Stimulated activated CD4-positive, alpha-beta T cell treated with anti-CD3 and anti-CD28 coated beads, Interleukin-4, amount 100 ng/mL, for 48 hours (primary cell): ENCODE measurements at places on chromosomes 7 and 10.

- DNase-seq = no peak
Measured at GRCh38 chr7:36393826-36394225, 4.2 kb downstream of the ANLN start.

DNA sequence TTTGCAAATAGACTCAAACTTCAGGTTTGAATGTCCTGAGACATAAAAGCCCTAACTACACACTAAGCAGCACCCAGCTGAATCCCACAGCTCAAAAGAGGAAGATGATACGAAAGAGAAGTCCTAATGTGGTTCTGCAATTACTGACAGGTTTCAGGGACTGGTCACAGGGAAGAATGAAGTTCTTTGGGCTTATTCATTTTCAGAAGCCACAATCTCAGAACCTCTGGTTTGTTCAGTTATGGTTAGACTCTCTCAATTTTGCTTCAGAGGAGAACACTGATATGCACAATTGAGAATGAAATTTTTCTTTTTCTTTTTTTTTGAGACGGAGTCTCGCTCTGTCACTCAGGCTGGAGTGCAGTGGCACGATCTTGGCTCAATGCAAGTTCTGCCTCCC, 94.6 kb upstream of the FAM180A start:
- DNase-seq = no peak

- peak; percentile 10 for DNase-seq
Measured at GRCh38 chr7:98470485-98471240, 69.8 kb upstream of the BAIAP2L1 start.

- no peak for DNase-seq
Measured at GRCh38 chr7:34086064-34086463, 180.7 kb downstream of the BMPER start.

DNA sequence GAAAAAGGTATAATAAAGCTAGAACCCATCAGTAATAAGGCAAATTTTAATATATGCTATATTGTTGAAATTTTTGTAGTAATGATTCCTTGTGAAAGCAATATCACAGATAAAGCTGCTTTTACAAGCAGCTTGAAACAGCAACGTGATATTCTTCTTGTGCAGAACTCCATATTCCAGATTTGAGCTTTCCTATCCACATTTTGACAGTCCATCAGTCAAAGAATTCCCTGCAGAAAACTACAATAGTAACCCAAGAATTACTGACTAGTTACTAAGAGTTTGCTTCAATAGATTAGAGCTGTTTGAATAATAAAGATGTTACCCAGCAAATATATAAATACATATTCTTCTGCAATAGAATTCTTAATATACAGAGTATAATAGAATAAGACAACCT, 291.2 kb downstream of the KCND2 start:
- no peak for DNase-seq

GRCh38 chr7:134988161-134988560, 1.9 kb downstream of the AGBL3 start:
- DNase-seq = no peak

DNA sequence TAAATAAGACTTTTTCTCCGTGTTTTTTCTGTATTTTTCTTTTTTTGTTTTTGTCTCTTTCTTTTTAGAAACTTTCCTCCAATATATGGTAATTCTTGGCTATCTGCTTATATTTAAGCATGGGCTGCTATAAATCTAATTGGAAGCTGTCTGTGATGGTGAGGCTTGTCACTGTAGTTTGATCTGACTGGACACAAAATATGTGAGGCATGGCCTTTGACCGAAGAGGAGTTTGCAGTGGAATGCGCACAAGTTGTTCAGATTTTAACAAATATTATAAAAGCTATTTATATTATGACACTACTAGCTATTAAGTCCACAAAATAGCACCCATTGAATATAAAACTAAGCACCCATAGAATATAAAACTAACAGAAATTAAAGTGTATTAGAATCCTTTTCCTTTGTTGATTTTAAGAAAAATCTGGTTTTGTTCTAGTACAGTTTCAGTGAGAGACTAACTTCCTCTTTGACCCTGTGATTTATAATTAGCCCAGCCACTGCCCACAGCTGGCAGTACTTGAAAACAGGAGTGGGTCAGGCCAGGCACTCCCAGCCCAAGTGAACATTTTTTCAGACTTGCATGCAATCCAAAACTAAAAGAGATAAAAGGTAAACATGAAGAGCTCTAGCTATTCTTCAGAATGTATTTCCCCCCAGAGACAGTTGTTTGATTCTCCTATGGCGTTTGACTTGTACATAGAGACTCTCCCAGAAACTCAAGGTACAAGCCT, 69.9 kb upstream of the FGL2 start:
- DNase-seq = no peak

GRCh38 chr10:92074126-92074887, 150.7 kb downstream of the BTAF1 start:
- no peak for DNase-seq

GRCh38 chr10:110706690-110707098, 62.6 kb downstream of the RBM20 start:
- no peak for DNase-seq

DNA sequence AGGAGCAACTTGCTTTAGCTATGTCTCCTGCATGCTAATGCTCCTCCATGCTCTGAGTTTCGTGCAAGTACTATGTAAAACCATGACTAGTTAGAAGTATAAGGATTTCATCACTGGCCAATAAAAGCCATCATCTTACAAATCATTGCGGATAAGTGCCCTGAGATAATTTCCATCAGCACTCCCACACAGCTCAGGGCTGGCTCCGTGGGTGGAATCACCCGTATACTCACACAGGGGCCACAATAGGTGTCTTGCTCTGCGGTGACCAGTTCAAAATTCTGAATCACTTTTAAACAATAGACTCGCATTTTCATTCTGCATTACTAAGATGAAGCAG, 227.4 kb downstream of the PARD3 start:
- no peak for DNase-seq

GRCh38 chr10:43955002-43955596, 306.4 kb upstream of the ZNF32 start:
- no peak for DNase-seq

GRCh38 chr10:95798096-95798855, 42.3 kb downstream of the ENTPD1 start:
- DNase-seq = no peak

DNA sequence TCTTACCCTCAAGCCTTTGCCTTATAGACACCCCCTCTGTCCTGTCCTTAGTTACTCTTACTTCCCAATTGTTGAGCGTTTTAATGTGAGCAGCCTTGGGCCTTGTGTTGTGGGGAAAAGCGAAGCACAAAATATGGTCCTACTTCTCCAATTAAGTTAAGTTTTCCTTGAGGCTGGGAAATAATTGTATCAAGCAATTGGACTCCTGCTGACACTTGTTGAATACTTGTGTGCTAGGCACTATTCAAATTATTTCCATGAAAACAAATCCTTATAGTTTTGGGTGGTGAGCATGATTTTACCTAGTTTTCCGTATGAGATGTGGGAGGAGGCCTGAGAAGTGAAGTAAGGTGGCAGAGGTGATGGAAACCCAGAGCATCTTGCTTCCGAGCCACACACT, 5.4 kb upstream of the ZNF783 start:
- DNase-seq = no peak

DNA sequence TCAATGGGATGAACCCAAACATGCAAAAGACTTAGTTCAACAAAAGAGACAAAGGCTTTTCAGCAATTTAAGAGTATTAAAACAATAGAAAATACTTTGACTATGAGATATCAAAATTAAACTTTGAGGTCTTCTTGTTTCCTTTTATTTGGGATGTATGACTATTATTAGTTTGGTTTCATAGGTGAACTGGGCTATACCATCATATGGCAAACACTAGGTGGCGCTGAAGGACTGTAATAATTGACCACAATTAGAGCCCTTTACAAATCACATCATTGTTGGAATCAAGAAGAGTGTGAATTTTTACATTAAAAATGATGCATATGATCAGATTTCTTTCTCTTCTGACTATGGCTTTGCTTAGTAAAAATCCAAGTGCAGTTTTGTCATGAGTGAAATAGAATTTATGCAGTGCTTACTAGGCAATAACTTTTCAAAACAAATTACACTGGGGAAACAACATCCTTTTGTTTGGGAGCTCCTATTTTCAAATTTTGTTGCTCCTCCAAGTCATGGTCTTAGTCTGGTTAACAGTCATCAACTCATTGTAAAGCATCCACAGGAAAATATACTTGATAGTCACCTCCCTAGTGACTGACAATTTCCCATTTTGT, 14.7 kb upstream of the NXPH1 start:
- DNase-seq = peak; percentile 35

GRCh38 chr10:129495698-129496097, 28.7 kb downstream of the MGMT start:
- DNase-seq = no peak

GRCh38 chr7:16668978-16669377, 23.0 kb downstream of the BZW2 start:
- DNase-seq = no peak

DNA sequence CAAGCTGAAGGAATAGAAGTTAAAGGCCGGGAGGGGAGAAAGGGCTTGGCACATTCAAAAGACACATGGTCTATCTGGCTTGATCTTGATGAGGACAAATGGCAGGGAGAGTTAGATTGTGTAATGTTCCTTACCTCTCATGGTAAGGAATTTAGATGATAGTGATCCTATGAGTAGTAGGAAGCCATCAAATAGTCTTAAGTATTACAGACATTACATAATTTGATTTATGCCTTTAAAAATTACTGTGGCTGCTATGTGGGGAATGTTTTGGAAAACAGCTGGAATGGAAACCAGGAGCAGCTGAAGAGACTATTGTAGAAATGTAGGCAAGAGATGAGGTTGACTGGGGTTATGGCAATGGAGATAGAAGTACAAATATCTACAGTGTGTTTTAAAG, 351.3 kb upstream of the BMPER start:
- DNase-seq = no peak

DNA sequence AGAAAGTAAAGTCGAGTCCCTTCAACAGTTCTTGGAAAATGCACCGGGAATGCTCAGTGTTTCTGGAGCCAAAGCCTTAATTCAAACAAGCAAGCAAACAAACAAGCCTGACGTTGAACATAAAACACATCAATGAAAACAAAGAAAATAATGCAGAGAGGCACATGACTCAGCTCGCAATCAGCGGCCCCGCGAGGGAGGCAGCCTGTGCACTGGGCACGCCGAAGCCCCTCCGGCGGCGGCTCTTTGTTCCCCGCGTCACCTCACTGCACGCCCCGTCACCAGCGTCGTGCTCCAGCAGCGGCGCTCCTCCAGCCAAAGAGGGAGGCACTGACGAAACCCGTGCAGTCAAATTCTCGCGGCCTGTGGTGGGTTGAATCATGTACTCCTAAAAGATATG, 151.5 kb downstream of the DNAJB6 start:
- DNase-seq = no peak

DNA sequence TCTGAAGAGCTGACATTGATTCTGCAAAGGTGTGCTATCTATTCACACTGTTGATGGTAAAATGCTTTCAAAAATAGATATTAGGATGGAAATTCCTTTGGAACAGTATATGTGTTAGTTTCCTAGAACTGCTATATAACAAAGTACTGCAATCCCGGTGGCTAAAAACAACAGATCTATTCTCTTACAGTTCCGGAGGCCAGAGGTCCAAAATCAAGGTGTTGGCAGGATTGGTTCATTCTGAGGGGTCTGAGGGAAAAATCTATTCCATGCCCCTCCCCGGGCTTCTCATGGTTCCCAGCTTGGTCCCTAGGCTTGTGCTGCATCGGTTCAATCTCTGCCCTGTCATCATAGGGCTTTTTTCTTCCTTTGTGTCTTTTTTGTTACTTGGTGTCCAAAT, 79.9 kb downstream of the ADD3 start:
- DNase-seq = no peak

- DNase-seq = no peak
Measured at GRCh38 chr10:91552274-91553095, 80.4 kb downstream of the PPP1R3C start.

DNA sequence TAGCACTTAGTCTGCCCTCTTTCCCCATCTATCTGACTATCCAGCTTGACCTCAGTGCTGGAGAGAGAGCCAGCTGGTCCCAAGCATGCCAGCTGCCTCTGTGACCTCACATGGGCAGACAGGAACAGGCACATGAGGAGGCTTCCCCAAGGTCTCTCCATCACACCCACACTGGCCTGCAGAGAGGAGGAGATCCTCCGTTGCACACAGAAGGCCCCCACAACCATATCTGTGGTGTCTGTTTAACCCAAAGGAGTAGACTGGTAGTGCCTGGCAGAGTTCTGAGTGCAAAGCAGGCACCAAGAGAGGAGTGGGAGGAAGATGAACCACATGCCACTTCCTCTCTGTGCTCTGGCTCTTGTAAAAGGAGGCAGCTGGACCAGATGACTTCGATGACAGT, 4.8 kb upstream of the ANK3 start:
- no peak for DNase-seq

DNA sequence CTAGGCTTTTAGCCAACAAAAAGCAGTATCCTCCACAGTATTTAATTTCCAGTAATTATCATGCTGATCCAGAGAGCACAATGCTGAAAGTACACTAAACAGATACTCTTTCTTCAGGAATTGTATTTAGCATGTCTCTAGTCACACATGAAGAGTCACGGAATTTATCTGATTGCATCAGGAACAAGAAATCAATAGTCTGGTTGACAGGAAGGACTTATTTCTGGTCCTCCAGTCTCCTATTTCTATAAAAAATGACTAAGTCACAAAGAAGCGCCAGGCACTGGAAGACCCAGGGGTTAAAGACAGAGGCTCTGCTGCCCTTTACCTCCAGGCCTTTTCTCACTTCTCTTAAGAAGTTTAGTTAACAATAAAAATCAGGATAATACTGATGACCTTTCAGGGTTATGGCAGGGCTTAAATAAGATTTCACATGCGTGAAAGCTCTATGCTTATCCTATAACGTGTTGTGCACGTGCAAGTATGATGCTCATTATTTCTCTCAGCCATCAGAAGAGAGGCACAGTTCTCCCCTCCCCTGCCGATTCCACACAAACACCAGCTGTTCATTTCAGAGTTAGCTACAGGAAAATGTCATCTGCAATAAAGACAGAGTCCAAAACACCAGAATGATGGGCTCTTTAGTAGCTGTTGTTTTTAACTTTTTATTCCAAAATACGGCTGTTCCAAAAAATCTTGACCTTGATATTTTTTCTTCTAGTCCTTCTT, 36.9 kb downstream of the SLC26A4 start:
- DNase-seq = no peak

- DNase-seq = no peak
Measured at GRCh38 chr10:13830385-13830784, 243.6 kb downstream of the PRPF18 start.

- DNase-seq = no peak
Measured at GRCh38 chr10:130782467-130782866, 529.1 kb downstream of the TCERG1L start.

- DNase-seq = no peak
Measured at GRCh38 chr10:63005246-63005645, 127.9 kb upstream of the NRBF2 start.

- DNase-seq = no peak
Measured at GRCh38 chr10:35130663-35131062, 4.0 kb downstream of the CREM start.

- DNase-seq = no peak
Measured at GRCh38 chr10:17758200-17758599, 6.2 kb downstream of the TMEM236 start.

GRCh38 chr7:28107960-28108359, 72.6 kb downstream of the JAZF1 start:
- no peak for DNase-seq
